IPS DF 6.9 (cell line): ENCODE measurements at places on chromosomes 5 and 9.

- DNase-seq = no peak
Observed at GRCh38 chr9:117622347-117622746, 81.9 kb upstream of the TLR4 start.

DNA sequence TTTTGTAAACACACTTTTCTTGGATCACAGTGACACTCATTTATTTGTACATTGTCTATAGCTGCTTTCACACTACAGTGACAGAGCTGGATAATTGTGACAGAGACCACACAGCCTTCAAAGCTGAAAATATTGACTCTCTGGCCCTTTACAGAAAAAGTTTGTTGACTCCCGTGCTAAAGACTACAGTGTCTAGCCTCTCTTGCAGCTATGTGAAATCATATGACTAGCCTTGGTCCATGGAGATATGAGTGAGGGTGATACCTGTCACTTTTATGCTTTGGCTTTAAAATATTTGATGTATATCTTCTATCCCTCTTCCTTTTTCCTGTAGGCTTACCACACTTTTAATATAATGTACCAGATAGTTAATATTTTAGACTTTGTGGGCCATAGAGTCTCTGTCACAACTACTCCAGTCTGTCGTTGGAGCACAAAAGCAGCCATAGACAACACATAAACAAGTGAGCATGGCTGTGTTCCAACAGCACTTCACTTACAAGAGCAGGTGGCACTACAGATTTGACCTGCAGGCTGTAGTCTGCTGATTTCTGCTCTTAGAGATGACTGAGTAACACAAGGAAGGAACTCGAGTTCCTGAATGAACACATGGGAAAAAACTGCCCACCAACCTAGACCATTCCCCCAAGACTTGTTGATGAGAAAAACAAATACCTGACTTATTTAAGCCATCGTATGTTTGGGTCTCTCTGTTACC, 73.5 kb upstream of the ANKRD55 start:
- DNase-seq = no peak

DNA sequence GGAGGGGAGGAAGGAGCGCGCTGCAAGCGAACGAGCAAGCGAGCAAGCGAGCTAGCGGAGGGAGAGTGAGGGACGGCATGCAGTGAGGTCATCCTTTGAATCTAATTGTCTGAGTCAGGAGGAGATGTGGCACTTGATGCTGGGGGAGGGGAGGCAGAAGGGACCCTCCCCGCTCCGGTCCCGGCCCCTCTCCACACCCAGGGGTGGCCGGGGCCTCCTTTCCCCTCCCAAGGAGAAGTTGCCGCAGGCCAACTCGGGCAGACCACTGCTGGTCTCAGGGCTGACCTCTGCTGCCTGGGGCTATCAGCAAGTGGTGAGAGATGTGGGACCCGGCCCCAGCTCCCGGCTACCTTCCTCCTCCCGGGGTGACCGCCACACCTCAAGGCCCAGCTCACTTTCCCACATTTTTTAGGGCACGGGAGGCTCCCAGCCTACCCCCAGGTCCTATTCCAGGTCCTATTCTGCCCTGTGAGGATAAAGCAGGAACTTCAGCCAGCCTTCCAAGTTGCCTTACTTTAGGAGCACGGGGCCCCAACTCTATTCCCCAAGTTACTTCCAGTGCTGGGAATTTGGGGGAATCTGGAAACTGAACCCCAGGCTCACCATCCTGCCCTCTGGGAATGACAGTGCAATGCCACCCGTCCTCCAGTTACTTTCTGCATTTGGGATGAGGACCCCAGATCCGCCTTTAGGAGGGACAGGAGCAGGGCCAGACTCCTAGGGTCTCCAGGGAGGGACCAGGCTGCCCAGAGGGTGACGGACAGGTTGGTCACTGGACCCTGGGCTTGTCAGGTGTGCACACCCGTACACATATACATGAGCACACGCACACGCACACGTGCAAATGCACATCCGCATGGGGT, 11.1 kb downstream of the CNTFR start:
- DNase-seq = no peak

GRCh38 chr5:59335544-59335943, 558.0 kb downstream of the PDE4D start:
- DNase-seq = no peak

DNA sequence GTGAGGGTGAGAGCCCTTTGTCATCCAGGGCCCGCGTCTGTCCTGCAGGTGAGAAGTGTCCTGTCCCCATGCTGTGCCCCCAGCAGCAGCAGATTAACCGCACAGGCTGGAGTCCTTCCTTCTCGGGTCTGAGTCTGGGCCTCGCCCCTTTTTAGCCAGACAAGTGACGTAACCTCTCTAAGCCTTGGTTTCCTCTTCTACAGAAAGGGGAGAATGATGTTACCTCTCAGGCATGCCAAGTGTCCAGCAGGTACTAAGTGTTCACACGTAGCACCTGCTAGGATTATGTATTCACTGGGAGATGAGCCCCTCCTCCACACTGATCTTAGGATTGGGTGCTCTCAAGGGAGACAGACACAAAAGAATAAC, 6.9 kb downstream of the NEURL1B start:
- DNase-seq = no peak

- no peak for DNase-seq
Observed at GRCh38 chr9:37938121-37938891, 34.4 kb upstream of the SLC25A51 start.

GRCh38 chr5:61915646-61916045, 390.4 kb upstream of the KIF2A start:
- DNase-seq = no peak

GRCh38 chr5:66209794-66210193, 65.7 kb downstream of the SREK1 start:
- DNase-seq = no peak

GRCh38 chr9:34589636-34590380, at the start of gene CNTFR:
CNTFR (minus strand) TSS chr9:34589724; CDS start chr9:34568981, 20,743 bp downstream.
- DNase-seq = no peak
